ENCODE measurements at places on chromosomes 11 and 22.

DNA sequence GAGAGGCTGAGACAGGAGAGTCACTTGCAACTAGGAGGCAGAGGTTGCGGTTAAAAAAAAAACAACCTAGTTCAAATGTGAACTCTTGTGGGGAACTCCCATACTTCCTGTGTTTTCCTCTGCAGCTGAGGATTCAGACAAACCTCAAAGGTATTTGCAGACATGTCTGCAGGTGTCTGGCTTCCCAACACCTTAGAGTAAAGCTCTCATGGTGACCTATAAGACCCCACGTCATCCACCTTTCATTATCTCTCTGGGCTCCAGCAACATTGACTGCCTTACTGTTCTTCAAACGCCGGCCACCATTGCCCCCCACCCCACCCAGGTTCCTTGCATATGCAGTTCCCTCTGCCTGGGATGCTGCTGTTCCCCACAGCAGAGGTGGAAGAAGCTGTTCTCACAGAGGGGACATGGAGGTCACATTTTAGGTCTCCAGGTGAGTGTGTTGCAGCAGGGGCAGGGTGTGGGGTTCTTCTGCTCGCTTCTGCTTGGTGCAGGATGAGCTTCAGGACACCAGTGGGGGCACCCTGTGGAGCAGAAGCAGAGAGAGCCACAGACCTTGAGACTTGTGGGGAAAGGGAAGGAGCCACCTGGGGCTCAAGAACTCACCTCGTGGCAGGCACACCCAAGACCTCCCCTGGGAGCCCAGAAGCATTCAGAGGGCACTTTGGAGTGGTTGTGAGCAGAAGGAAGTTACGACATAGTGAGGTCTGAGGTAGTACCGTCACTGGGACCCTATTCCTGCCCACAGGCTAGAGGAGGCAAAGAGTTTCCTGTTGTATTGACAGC lies 203.2 kb downstream of the CSNK2A3 start:
- no peak for DNase-seq

- peak; percentile 53 for DNase-seq
Observed at GRCh38 chr22:39655004-39655579, 84.5 kb downstream of the CACNA1I start.

GRCh38 chr22:27388090-27388600 lies 413.4 kb downstream of the MN1 start:
- no peak for DNase-seq

DNA sequence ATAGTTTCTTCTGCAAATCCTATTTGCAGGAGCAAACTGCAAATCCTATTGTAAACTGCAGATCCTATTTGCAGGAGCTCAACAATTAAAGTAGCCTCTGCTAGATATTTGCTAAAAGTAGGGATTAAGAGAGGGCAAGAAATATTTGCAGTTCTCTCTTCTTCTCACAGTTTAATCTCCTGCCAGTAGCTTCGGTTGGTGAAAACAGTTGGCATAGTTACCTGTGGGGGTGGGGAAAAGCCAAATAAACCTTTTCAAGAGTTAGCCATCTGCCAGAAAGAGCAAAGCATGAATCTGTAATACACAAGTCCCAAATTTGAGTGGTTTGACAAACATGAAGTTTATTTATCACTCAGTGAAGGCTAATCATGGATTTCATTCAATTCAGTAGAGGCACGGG lies 942.5 kb downstream of the JRKL start:
- DNase-seq: no peak

DNA sequence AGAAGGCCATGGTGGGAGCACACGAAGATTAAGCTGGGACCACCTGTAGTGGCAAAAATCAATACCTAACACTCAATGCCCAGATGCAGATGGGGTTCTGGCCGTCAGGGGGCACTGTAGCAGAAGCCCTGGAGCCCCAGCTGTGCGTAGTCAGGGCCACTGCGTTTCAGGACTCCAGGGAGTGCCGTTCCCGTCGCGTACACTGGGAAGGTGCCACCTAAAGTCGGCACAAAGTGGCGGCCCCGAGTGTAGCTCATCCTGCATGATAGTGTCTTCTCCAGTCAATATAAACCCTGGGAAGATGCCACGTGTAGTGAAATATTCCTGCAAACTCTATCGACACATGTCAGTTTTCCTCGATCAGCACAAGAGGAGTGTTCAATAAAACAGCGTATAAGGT lies 123.8 kb upstream of the NTM start:
- DNase-seq: peak; percentile 82

DNA sequence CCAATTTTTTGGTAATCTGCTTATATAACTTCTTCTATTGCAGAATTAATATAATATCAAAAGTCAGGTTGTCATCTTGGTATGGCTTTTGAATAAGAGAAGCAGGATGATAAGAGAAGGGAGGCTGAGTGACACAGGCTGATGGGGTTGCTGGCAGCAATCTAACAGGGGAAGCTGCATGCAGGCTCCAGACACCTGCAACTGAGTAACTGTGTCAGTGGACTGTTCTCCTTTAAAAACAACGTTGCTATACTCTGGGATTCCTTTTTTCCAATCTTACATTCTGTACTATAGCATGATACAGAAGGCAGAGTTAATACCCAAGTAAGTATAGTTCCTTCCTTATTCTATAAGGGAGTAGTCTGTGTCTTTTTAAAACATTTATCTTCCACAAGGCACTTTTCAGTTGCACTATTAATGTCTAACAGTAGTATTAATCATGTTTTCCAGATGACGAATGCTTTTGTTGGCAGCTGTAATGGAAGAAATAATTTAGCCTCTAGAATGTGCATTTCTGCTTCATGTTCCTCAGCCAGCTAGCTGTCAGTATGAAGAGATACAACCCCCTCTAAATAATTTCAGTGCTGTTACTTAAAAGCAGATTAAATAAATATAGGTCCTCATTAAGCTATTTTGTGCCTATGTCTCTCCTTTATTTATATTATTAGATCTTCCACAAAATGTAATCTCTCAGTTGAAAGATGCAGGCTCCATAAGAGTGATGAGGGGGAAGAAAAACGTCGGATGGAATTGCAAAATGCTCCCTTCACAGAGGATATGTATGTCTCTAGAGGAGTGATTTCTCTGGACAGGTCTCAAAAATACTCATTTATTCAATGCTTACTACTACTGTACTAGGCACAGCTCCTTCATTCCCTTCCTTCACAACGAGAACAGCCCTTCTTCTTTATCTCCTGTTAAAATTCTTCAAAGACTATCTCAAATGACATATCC lies 50.8 kb downstream of the ATG16L2 start:
- DNase-seq: no peak

DNA sequence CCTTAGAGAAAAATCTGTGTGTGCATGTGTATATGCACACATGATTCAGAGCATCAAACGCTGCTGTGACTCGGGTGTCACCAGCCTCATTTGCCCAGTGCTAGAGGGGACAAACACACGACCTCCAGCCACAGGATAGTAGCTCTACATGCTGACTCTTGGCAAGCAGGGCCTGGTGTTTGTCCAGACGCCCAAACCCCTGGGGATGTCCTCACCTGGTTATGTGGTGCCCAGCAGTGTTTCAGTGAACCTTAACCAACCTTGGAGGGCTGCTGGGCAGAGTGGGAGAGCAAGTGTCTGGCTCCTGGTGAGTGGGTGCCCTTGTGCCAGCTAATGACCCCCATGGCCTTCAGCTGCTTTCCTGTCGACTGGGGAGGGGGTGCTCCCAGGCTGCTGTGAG lies 26.7 kb downstream of the IGLL1 start:
- DNase-seq: no peak

DNA sequence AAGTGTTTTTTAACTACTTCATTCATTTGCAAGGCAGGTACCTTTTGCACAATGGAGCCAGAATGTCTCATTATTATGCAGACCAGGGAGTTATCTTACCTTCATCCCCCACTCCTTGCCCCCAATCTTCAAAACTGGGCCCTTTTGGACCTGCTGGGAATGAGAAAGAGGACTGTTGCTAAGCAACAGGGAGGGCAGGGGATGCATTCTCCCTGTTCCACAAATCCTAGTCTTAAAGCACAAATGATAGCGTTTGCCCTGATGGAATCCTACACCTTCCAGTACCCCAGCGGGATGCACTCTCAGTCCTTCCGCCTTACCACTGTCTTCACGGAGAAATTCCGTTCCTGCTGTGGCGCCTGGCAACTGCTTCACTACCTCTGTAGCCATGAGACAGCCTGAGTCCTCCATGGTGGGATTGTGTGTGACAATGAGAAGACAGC lies 4.1 kb upstream of the KCNJ1 start:
- no peak for DNase-seq

- DNase-seq: no peak
Observed at GRCh38 chr11:987671-988070, 48.8 kb downstream of the MUC6 start.

DNA sequence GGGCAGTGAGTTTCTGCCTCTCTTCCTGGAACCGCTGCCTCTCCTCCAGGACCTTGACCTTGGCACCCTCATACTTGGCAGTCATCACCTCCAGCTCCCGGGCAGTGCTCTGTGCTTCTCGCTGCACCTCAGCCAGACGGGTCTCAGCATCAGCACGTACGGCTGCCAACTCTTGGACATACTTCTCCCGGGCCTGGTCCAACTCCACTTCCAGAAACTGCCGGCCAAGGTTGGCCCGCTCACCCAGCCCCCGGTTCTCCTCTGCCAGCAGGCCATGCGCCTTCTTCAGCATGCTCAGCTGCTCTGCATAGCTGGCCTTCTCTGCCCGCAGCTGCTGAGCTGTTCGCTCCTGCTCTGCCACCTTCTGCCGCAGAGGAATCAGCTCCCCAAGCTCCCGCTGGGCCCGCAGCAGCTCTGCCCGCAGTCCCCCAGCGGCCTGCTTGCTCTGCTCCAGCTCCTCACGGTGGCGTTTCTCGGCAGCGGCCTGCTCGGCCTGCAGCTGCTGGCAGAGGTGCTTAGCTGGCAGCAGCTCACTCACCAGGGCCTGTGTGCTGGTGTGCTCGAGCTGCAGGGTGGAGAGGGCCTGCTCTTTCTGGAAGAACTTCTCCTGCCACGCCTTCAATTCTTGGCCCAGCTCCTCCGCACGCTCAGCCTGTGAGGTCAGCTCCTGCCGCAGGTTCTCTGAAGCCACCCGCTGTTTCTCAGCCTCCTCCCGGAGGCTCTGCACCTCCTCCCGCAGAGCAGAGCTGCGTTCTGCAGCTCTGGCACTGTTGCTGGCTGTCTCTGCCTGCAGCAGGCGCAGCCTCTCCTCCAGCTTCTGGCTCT lies 14.4 kb downstream of the IL18BP start:
- no peak for DNase-seq

- DNase-seq: no peak
Observed at GRCh38 chr11:126492331-126493082, 137.0 kb downstream of the ST3GAL4 start.

All from WTC11 (cell line).